Activated CD4-positive, alpha-beta memory T cell treated with anti-CD3 and anti-CD28 coated beads for 36 hours (primary cell): ENCODE measurements at places on chromosomes 7 and 10. TPM values are rescaled to one million over a fixed set of nuclear protein-coding genes. Genes with fewer than 3 reads are reported as not detected.

DPYSL4 gene
- total RNA-seq = 7.0 TPM

SUMF2 gene
- 133 TPM for total RNA-seq

- no peak for DNase-seq
These were observed 19.7 kb upstream of the PRPF18 start for GRCh38 chr10:13567030-13567429.

DNA sequence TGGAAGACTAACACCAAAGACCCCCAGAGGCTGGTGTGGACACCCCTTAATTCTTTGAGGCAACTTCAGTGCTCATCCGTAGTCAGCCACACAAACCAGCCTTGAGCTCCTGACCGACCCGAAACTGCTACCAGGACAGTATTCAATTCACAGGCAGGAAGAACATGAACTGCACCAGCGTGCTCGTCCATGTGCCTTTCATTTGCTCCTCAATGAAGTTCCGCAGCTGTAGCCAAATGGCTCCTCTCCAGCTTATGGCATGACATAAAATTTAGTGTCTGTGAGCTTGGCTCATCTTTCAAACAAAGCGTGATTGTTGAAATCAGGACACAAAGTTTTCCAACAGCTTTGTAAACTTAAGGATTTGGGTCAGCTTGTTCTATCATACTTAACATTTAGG, 144.1 kb upstream of the FAM171A1 start:
- DNase-seq = no peak

DNA sequence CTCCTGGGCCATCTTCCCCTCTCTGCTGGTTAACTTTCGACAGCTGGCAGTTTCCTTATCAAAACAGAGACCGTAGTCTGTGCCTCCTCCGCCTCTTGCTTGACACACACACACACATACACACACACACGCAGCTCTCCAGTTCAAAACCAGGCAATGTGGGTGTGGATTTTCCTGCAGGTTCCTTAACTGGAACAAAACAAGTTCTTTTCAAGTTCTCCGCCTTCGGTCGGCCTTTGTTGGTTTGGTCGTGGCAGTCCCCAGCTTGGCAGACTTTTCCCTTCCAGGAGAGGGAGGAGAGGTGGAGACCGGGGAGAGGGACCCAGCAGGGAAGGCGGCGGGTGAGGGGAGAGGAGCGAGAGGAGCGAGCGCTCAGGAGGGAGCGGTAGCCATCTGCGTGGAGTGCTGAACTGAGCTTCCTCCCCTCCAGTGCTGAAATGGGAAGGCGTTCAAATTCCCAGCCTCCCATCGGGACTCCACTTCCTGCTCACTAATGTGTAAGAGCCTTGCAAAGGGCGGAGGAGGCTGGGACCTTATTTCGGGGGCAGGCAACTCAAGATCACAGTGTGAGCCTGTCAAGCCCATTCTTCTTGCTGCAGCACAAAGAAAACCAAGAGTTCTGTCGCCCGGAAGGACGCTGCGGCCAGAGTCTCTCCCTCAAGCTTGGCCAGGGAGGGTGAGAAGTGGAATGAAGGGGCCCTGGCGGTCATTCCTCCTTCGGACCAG, 120.6 kb downstream of the PRPF18 start:
- peak; percentile 26 for DNase-seq
